ENCODE measurements at places on chromosomes 12 and 14.

- no peak for DNase-seq
These were observed 21.9 kb upstream of the ISM2 start for GRCh38 chr14:77520555-77520954.

GRCh38 chr14:70893062-70893845, 14.0 kb upstream of the PCNX1 start:
- DNase-seq = no peak

GRCh38 chr12:13079440-13079906, 24.0 kb downstream of the GSG1 start:
- DNase-seq = no peak

- no peak for DNase-seq
These were observed 171.2 kb downstream of the MYRFL start for GRCh38 chr12:69996241-69996640.

DNA sequence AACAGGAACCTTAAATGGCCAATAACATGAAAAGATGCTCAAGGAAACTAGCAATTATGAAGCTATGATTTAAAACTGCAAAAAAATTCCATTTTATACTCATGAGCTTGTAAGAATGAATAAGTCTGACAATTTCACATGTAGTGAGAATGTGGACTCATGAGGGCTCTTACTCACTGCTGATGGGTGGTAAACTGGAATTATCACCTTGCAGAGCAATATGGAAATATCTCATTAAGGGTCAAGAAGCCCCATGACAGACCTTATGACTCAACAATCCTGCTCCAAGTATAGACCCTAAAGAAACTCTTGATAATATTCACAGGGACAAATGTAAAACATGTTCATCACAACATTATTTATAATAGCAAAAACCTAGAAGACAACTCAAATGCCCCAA, 23.5 kb upstream of the SMAGP start:
- DNase-seq = no peak

DNA sequence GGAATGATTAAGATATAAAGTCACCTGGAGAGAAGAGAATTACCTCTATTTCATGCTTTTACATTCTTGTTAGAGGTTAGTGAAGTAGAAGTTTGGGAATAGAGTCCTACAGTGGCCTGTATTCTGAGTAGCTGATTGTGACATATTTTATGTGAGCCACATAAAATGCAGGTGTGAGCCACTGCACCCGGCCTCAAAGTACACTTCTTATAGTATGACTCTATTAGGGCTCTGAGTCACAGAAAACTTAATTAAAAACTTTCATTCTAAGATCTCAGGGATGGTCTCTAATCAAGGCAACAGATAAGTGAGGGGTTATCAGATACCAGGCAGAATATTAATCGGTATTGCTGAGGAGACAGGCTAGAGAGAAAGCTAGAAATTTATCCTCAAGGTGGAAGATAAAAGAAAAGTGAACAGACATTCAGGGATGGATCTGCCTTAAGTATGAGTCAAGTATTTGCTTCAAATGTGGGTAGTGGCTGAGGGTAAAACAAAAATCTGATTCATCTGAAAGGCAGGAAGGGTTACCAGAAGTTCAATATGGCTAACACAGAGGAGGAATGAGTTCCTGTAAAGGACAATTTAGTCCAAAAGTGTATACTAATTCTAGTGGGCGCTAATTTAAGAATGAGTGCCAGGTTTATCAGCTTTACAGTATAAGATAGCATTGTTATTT, 5.5 kb upstream of the G2E3 start:
- no peak for DNase-seq

DNA sequence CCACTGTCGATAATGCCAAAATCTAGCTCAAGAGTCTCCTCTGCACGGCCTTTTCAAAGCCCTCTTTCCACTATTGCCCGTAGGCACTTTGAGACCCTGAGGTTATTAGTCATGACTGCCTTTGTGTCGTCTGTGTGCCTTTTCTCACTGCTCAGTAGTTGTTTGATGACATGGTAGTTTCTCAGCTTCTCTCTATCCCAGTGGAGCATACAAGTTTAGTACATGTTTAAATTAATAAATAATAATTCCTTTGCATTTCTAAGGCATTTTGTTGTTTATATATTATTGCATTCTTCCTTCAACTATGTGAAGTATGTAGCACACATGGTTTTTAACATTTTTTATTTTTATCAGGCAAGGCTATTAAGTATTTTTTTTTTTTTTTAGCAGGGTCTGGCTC, 458.1 kb downstream of the PCNX1 start:
- no peak for DNase-seq

DNA sequence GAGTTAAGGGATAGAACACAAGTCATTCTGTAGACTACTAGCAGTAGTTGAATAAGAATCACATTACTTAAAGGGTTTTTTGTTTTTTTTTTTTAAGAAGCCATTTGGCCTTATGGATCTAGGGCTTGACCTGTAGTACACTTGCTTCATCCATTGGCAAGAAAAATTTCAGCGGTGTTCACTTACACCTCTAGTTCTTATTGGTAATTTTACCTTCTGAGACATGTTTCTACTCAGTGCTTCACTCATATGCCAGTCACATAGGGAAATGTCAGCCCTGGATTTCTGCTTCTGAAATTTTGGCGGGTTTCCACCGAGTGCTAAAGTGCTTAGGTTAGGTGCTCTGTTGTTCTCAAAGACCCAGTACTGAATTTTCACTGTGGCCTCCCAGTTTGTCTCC, 72.9 kb downstream of the FRMD6 start:
- no peak for DNase-seq

GRCh38 chr12:91920276-91920675, 225.4 kb downstream of the BTG1 start:
- no peak for DNase-seq

DNA sequence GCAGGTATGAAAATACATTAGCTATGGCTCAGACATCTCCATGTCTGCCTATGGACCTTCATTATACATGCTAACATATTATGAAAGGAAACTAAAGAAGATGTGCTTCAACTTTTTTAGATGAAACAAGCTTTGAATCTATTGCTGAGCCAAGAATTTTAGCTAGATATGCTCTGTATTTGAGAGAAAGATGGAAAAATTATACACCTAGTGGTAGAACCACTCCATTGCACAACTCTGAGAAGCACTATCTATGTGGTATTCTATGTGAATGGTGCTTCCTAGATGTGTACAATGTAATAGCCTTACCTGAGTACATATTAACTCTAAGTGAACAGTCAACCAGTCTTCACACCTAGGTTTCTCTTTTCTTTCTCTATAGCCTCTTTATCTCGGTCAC, 17.3 kb downstream of the EPYC start:
- DNase-seq = no peak

DNA sequence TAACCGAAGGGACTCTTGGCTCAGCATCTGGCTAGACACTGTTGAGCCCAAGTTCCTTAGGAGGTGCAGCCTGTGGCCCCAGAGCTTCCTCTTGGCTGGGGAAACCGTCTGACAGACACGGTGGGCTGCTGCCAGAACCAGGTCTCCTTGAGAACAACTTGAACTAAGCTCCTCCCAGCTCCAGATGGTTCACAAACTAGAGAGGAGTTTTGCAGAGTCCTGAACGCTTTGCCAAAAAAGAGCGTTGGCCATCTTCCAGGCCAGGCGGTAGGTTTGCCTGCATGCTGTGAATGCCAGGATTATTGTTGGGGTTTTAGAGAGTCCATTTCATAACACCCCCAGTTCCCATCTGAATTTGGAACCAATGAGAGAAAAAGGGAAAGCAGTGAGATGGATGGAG, 399.8 kb downstream of the RGS6 start:
- DNase-seq = no peak

DNA sequence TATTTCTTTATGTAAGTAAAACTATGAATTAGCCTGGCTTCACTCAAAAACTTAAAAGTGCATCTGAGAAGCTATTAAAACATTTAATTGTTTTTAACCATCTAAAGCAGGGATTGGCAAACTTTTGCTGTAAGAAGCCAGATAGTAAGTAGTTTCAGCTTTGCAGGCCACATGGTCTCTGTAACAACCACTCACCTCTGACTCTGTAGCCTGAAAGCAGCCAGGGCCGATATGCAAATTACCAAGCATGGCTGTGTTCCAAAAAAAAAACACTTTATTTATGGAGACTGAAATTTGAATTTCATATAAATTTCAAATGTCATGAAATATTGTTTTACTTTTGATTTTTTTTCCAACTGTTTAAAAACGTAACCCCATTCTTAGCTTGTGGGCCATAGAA, 95.3 kb downstream of the CIT start:
- DNase-seq = no peak

- no peak for DNase-seq
These were observed 702.7 kb downstream of the TMTC2 start for GRCh38 chr12:83389237-83389996.

DNA sequence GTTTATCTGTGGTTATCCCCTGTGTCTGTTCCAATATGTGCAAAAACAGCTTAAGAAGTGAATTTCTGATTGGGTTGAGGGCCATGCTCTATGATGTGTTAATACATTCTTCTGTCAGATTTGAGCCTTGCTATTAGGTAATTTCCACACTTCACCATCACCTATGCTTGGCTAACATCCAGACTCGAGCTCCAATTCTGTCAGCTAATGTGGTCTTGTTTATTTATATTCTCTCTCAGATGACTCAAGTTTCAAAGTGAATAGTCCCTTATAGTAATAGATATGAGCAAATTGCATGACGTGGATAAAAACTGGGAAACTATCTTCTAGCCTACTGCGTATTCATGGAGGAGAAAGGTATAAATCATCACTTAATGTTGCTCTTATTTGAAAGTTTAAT, 451.3 kb downstream of the SNAPC1 start:
- DNase-seq = no peak

DNA sequence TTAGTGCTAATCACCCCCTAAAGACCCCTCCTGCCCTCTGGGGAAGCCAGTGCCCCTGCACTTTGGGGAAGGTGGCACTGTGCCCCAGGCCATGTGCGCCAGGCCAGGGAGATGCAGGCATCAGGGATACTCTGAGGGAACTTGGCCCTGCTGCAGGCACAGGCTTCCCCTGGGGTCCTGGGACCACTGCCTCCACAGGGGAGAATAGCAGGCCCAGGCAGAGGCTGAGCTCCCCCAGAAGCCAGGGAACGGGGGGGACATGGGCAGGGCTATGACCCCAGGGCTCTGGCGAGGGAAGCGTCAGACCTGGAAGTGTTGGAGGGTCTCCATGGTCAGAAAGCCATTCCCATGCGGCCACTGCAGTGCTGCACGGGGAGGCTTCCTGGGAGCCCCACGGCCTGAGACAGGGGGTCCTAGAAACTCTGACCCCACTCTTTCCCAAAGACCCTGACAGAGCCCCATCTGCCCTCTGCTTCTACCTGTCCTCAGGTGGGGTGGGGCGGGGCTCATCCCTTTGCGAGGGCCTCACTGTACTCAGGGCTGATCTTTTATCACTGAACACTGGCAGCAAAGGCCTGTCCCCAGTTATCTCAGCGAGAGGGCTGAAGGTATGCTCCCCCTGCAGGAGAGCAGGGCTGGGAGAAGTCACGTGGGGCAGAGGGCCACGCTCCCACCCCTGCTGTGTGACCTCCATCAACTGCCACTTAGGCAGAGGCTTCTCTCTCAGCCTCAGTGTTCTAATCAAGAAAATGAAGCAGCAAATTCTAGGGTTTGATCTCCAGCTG, 160.0 kb downstream of the CALM1 start:
- DNase-seq = no peak

GRCh38 chr14:95774265-95775160, 60.6 kb upstream of the TCL1A start:
- DNase-seq = peak; percentile 23

- DNase-seq = no peak
These were observed 45.5 kb upstream of the SELPLG start for GRCh38 chr12:108679106-108679681.

DNA sequence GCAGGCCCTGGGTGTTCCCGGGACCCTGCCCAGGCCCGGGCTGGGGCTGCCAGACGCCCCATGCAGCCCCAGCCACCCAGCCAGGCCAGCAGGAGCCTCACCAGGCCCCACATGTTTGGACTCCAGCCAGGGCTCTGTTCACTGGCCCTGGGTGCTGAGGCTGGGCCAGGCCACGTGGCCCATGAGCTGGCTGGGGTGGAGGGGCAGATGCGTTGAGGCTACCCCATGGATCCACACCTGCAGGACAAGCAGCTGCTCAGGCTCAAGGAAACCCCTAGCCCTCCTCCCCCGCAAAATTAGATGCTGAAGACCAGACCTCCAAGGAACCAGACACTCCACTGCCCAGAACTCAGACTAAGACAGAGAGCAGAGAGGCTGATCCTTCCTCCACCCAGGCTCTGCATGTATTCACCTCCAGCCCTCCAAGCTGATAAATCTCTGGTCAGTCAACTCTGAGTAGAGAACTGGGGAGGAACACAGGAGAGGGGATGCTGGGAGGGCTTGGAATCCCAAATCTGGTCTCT, 1.6 kb downstream of the CDH24 start:
- no peak for DNase-seq

DNA sequence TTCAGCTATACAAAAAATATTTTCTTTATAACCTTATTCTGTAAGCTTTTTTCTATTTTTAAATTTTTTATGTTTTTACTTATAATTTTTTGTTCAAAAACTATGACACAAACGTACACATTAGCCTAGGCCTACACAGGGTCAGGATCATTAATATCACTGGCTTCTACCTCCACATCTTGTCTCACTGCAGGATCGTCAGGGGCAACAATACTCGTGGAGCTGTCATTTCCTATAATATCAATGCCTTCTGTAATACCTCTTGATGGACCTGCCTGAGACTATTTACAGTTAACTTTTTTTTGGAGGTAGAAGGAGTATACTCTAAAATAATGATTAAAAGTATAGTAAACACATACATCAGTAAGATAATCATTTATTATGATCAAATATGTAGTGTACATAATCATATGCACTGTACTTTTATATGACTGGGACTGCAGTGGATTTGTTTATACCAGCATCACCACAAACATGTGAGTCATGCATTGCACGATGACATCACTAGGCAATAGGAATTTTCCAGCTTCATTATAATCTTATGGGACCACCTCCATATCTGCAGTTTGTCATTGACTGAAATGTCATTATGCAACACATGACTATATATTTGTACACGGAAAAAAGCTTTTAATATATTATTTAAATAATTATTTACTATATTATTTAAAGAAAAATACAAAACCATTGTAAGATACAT, 18.5 kb upstream of the PMCH start:
- no peak for DNase-seq

- no peak for DNase-seq
These were observed 94.2 kb upstream of the CEP83 start for GRCh38 chr12:94553875-94554274.

DNA sequence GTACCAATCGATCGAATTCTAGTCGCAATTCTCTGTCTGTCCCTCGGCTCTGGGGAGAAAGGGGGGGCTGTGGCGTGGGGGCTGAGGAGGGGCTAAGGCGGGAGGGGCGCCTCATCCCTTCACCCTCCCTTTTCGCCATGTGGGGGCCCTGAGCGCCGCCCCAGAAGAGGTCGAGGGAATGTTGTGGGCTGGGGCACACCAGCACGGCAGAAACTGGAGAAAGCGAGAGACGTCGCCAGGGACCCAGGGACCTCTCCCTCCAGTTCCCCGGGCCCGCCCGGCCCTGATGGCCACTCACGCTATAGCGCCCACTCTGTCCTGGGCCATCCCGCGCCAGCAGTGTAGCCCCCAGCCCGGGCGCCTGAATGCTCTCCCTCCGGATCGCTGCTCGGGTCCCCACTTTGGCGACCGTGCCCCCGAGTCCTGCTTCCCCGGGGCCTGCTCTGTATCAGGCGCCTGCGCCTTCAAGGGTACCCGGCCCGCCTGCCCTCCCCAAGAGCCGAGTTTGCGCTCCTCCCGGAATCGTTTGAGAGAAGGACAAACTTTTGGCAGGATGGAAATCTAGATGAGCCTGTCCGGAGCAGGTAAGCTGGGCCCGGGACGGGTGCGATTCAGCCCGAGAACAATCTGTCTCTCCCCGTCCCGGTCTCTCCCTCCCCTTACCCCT, 62.6 kb downstream of the SMUG1 start:
- no peak for DNase-seq

GRCh38 chr12:64147875-64148274, 74.2 kb downstream of the KICS2 start:
- no peak for DNase-seq
